ENCODE measurements at places on chromosomes 6 and 20.

DNA sequence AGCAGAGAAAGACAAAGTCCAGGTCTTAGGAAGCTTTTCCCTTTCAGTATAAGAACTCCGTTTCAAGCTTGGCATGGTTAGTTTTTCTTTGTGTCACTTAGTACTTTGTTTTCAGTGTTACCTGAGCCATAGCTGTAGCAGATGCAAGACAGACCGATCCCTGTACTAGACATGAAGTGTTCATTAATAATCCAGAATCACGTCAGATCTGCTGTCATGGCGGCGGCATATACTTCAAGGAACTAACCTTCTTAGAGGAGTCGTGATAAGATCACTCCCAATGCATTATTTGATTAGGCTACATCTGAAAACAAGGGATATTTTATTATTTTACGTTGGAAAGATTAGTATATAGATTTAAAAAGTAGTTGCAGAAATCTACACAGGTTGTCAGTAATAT lies 83.9 kb downstream of the AFDN start:
- DNase-seq: no peak

GRCh38 chr6:30793521-30794194 lies 49.3 kb upstream of the IER3 start:
- no peak for DNase-seq

- DNase-seq: no peak
These were observed 116.6 kb upstream of the TRAF3IP2 start for GRCh38 chr6:111722179-111722731.

- no peak for DNase-seq
These were observed 3.1 kb downstream of the ADRM1 start for GRCh38 chr20:62305765-62306413.

DNA sequence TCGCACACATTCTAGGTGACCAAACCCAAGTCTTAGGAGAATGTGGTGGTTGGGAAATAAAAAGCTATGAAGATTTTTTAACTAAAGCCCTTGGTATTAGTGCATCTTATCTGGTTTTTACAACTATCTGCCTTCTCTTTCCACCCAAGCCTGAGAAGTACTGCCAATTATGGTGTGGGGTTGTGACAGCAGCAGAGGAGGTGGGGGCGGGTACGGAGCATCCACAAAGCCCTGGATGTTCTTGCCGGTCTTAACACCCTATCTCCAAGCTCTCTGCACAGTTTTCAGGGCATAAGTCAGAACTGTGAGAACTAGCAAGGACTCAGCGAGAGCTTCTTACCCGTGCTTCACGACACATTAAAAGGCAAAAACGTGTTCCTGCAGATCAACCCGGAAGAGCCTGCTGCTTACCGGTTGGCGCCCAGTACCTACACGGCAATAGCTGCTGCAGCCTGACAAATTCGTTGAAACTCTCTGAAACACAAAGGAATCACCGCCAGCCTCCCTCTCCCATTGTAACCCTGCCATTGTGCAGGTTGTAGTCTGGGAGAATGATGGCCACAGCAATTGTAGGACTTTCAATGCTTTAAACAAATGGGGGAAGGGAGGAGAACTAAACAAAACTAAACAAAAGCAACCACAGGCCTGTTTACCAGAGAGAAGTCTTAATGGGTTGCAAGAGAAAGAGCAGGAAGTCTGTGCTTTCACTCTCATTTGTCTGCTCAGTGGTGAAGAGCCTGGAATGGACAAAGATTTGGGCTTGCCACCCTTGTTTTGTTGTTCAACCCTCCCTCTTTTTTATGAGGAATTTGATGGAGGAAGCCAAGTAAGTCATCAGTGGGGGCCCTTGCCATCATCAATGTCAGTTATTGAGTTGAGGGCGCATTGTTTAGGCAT lies 461.0 kb upstream of the JARID2 start:
- no peak for DNase-seq

GRCh38 chr6:1435806-1436205 lies 46.4 kb downstream of the FOXF2 start:
- no peak for DNase-seq

- DNase-seq: no peak
These were observed 319.1 kb upstream of the NT5E start for GRCh38 chr6:85130743-85131142.

DNA sequence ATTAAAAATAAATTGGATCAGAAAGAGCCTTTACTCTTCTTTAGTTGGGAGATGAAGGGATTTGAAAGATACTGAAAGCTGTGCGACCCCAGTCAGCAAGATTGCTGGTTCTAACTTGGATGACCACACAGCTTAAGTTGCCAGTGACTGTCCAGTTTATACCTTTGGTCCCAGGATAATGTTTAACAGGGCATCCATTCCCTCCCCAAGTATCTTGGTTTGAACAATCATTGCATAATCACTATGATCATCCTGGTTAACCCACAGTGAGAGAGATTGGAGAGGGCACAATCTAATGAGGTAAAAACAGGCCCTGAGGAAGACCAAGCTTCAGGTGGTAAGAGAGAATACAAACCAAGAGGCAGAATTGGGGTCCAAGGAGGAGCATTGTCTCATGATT lies 798.3 kb downstream of the MAFB start:
- DNase-seq: no peak

GRCh38 chr6:11692451-11693376 lies 85.9 kb downstream of the ADTRP start:
- DNase-seq: no peak

DNA sequence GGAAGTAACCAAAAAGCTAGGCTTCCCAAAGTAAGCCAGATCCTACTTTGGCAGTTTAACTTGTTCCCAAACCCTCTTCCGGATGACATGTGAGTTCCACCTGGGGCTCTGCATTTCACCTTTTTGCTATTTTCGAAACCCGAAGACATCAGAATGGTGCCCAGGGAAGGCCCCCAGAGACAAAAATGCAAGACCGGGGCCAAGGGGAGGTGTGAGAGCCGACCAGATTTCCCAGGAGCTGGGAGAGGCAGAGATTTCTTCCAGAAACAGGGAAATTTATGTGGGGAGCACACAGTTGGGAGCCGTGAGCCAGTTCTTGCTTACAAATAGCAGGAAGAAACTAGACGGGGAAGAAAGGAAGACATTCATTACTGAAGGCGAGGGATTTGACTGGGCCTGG lies 209.7 kb downstream of the ZNF217 start:
- no peak for DNase-seq

GRCh38 chr6:106882601-106883518 lies 91.7 kb downstream of the CD24 start:
- no peak for DNase-seq

DNA sequence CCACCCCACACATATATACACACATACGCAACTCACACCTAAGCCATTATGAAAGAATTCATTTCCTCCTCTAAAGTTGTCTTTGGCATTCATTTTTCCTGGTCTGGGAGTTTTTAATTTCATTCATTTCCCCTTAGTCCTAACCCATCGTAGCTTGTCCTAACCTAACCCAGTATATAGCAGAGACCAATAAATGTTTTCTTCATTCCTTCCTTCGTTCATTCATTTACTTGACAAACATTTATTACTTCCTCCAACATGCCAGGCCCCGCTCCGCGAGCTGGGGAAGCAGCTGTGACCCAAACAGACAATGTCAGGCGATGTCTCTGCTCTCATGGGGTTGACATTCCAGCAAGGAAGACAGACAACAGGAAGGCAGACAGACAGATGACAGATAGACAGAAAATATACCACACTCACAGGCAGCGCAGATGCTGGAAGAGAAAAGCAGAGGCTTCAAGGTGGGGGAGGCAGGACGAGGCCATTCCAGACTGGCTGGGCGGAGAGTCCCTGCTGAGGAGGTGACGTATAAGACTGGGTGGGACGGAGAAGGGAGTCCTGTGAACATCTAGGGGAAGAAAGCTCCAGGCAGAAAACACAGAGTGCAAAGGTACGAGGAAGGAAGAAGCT lies 33.7 kb upstream of the SIRPA start:
- no peak for DNase-seq

DNA sequence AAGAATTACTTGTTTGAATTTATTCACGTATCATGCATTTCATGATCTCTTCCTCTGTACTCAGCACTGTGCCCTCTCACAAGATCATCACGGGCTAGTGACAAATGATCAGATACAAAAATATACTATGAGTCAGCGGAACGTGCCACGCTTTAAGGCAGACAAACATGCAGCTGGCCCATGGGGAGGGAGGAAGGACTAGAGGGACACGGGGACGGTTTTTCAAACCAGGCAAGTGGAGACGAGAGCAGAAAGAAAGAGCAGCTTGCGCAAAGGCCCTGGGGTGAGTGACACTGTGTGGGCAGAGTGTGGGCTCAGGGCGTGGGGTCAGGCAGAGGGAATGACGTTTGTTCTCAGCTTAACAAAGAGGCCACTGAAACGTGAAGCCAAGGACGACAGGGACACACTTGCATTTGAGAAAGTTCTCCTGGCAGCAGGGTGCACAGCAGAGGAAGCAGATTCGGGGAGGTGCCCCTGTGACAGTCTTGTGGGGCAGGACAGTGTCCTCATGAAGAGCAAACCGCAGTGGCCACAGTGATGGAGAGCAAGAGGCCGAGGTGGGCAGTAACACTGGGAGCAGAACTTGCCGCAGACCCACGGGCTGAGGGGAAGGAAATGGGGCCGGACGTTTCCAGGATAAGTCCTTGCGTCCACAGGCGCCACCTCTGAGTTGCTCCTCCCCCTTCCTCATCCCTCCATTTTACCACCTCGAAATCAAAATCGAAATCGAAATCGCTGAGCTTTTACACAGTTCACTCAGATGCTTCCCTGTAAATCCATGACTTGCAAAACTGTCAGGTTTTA lies 6.9 kb upstream of the RPS6KA2 start:
- no peak for DNase-seq

GRCh38 chr6:150191809-150192208 lies 49.0 kb downstream of the PPP1R14C start:
- DNase-seq: no peak

- no peak for DNase-seq
These were observed 31.8 kb downstream of the RNASET2 start for GRCh38 chr6:166924531-166924930.

GRCh38 chr6:85273870-85274269 lies 176.0 kb upstream of the NT5E start:
- no peak for DNase-seq

- DNase-seq: no peak
These were observed 104.1 kb downstream of the TCP11 start for GRCh38 chr6:35036828-35037663.

- DNase-seq: no peak
These were observed 6.5 kb downstream of the DDO start for GRCh38 chr6:110408901-110409300.

GRCh38 chr20:4897600-4897999 lies 103.7 kb downstream of the SLC23A2 start:
- DNase-seq: no peak

- peak; percentile 74 for DNase-seq
These were observed 397.5 kb downstream of the TAF4 start for GRCh38 chr20:61668065-61668650.

Data from NCI-H187 (cell line).